ENCODE measurements at places on chromosomes 11 and 22.

DNA sequence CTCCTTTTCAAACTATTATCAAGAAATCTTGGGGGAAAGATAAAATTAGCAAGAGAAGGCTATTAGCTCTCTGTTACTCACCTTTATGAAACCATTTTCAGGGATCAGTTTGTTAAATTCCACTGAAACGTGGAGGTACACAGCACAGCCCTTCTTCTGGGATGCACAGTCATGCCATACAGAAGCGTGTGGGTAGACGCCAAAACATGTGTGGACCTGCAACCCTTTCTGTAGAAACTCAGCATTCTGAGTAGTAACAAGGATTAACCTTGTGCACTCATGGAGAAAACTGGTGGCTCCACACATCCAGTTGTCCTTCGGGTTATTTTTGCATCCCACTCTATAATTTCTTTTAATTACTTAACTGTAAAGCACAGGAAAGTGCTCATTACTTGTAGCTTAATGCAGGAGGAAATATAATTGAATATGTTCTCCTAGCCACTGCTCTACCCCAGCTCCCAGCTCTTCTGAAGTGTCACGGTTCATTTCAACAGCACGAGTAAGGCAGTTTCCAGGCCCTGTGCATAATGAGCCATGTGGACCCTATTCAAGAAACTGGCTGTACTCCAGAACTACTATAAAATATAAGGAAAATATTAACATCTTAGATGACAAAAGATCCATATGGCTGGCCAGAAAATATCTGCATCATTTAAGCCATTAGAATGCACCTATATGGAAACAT lies 26.1 kb downstream of the BDNF start:
- DNase-seq: no peak

- DNase-seq: peak; percentile 91
Measured at GRCh38 chr11:111561791-111562325, 21.3 kb downstream of the LAYN start.

GRCh38 chr11:111977146-111978027 lies 40.2 kb downstream of the DIXDC1 start:
- peak; percentile 34 for DNase-seq

GRCh38 chr11:129457321-129457720 lies 81.7 kb downstream of the BARX2 start:
- no peak for DNase-seq

- DNase-seq: no peak
Measured at GRCh38 chr22:41681616-41682015, 7.1 kb downstream of the SNU13 start.

- DNase-seq: peak; percentile 53
Measured at GRCh38 chr22:46010207-46010867, 33.4 kb upstream of the WNT7B start.

GRCh38 chr11:32312865-32313403 lies 122.4 kb downstream of the WT1 start:
- DNase-seq: peak; percentile 71

GRCh38 chr11:68092411-68092810 lies 28.8 kb downstream of the CHKA start:
- DNase-seq: no peak

- no peak for DNase-seq
Measured at GRCh38 chr11:62413060-62413696, 5.7 kb upstream of the SCGB1A1 start.

GRCh38 chr22:47154621-47155081 lies 392.2 kb downstream of the TBC1D22A start:
- peak; percentile 12 for DNase-seq

DNA sequence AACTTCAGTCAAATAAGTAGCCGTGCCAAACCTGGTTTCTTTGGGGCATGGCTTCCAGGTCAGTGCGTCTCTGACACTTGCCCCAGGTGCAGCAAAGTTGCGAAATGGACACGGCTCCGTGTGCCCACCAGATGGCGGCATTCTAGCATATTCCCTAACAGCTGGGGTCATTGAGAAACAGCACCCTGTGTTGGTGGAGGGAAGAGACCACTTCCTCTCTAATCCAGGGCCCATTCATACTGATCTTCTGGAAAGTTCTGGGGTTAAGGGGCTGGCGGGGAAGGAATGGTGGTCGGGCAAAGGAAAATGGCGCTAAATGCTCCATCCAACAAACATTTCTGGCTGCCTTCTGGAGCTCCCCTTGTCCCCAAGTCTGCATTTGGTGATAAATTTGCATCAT lies 141.2 kb upstream of the TIMP3 start:
- DNase-seq: peak; percentile 72

- no peak for DNase-seq
Measured at GRCh38 chr11:285021-285893, 3.7 kb upstream of the PGGHG start.

DNA sequence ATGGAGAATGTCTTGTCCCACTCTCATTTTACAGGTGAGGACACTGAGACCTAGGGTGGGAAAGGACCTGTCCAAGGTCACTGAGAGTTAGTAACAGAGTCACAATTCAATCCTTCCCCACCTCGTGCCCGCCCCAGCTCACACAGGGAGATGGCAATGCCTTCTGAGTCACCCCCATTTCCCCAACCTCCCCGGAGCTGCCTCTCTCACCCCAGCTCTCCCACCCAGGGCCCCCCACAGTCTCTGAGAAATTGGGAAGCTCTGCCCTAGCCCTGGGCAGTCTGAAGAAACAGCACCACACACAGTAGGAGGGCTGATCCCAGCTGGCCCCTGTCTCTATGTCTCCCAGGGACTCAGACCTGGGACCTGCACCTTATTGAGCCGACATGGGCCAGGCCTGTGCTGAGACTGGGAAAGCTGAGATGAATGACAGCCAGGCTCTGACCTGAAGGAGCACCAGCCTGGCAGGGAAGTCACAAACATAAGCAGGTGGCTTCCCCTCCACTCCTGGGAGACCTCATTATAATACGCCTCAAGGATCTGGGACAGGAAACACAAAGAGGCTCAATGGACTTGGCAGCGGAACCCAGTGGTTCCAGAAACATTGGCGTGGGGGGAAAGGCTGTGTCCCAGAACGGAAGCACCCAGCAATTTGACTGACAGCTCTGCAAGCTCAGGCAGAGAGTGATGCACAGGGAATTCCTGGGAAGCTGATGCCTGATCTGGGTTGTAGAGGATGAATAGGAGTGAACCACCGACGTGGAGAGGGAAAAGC lies 51.0 kb downstream of the CD6 start:
- DNase-seq: no peak

- no peak for DNase-seq
Measured at GRCh38 chr11:34970480-34970879, 54.1 kb downstream of the PDHX start.
